ENCODE measurements at places on chromosomes 13 and 19.

GRCh38 chr13:66415444-66415843 lies 814.7 kb downstream of the PCDH9 start:
- no peak for DNase-seq

GRCh38 chr13:62093984-62094780 lies 678.5 kb upstream of the PCDH20 start:
- no peak for DNase-seq

DNA sequence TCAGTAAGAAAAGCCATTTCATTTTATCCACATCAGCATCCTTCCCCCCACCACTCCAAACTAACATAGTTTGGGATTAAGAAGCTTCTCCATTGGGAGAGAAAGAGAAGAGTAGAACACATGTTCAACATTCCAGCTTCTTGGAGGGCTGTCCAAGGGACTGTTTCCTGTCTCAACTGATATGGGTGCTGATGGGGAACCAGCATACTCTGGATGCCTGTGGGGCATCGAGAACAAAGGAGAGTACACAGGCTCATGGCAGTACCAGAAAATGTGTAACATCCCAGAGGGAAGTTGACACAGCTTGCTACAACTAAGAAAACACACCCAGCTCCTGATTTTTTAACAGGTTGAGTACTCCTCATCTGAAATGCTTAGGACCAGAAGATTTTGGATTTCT lies 24.7 kb downstream of the SUCLA2 start:
- DNase-seq = no peak

DNA sequence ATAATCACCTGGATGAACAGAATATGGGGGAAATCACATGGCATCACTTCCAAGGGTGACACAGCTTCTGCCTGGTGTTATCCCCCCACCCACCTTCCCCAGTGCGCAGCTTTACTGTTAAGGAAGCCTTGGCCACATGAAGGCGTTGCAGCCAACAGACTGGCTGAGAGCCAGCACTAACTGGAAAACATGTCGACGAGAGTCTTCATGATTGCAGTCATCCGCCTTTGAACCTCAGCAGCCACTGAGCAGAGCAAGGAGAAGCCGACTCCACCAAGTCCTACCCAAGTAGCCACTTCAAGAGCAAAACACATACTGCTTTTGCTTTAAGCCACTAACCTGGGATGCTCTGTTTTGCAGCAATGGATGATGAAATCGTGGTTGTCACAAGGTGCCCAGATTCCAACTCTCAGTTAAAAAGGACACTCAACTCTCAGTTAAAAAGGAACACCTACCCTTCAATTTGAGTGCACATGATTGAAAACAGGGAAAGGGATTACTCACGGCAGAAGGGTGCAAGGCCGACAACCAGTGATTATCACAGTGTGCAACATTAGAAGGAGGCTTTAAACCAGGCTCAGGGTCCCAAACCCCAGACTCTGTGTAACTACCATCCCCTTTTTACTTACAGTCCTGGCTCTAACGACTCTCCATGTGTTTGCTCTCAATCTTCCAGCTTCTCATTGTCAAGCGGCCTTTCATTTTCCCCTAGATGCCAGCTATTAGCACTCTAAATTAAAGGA lies 149.1 kb downstream of the KLF12 start:
- DNase-seq = peak; percentile 37

- DNase-seq = peak; percentile 98
Observed at GRCh38 chr19:11422163-11423065, 3.3 kb upstream of the RGL3 start.

GRCh38 chr19:1434577-1435060 lies 3.6 kb upstream of the RPS15 start:
- no peak for DNase-seq

DNA sequence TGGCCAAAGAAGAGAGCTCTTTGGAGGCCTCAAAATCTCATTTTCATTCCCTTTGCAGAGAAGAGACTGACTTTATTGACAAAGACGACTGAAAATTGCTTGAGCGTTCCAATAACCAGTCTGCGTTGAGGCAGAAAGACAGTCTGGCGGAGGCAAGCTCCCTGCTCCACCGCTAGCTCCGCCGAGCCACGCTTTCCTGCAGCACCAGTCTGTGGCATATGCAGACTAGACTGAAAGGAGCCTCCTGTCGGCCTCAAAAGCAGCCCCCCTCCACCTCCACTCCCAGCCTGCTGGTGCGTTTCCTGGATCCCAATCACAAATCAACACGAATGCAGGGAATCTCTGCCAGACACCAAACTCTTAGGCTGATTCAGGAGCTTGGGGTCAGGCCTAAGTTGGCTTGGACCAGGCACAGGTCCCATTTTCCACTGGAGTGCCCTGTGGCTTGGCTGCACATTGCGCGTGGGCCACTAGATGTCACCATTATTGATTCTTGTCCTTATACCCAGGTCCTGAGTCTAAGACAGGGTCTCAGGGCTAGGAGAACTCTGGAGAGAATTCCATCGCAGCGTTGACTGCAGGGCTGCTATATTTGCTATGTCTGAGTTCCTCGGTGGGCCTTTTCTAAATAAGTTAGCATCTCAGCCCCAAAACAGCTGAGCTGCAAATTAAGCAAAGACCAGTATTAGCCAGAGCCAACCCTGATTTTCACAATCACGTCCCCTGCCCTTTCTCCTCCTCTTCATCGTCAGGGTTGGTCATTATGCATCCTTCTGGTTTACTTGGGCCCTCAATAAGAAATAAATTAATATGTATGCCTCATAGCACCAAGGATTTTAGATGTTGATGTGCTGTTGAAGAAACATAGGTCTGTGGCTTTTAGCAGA lies 5.2 kb upstream of the ZNF507 start:
- DNase-seq = peak; percentile 71

- DNase-seq = peak; percentile 7
Observed at GRCh38 chr13:85405316-85405897, 393.8 kb downstream of the SLITRK6 start.

- no peak for DNase-seq
Observed at GRCh38 chr13:63128716-63129115, 1713.1 kb upstream of the PCDH20 start.

GRCh38 chr19:39304701-39305571 lies 8.7 kb downstream of the IFNL1 start:
- DNase-seq = peak; percentile 58

- peak; percentile 26 for DNase-seq
Observed at GRCh38 chr13:70960841-70961443, 852.7 kb upstream of the KLHL1 start.

DNA sequence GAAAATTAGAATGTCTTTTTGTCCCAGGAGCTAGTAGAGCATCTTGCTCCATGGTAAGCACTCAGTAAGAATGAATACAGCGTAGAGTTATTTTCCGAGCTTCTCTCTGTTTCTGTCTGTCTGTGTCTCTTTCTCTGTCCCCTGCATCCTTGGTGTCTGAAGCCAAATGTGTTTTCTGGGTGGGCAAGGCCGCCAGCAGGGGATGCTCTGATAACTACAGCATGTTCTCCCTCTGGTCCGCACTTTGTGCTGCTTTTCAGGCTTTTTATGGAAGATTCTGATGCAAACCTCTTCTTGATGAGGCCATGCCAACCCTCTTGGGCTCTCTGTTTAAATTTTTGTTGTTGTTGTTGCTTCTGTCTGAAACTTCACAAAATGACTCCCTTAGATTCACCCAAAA lies 142.8 kb upstream of the UBL3 start:
- DNase-seq = peak; percentile 20

DNA sequence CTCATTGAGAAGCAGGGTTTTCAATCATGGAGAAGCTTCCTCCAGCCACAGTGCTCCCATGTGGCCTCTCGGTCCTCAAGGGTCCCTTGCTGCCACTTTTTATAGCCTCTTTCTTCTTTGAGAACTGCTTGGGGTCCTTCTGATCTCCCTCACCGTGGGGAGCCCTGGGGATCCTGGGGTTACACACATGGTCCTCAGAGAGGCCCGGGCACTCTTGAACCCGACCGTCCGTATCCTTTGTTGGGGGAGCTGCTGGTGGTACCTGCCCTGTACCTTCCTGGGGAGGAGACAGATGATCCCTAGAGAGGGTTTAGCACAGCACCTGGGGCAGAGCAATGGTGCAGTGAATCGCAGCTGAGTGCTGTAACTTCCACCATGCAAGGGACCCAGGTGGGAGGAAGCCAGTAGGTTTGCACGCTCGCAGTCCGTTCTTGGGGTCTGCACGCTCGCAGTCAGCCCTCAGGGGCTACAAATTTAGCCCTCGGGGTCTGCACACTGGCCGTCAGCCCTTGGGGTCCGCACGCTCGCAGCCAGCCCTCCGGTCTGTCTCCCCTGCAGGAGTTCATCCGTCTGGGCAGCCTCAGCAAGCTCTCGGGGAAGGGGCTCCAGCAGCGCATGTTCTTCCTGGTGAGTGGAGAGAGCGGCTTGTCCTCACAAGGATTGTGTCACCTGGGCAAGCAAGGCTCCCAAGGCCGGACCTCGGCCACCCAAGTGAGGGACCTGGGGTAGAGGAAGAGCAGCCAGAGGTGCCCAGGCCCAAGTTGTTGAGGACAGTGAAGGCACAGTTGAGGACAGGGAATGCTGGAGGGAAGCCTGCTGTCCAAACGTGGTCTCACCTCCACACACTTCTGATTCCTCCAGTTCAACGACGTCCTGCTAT lies 138.4 kb downstream of the STK24 start:
- no peak for DNase-seq

GRCh38 chr13:38686577-38687245 lies at the start of gene FREM2:
TSS of gene FREM2 (plus strand) at chr13:38687077. CDS start at chr13:38687345, 268 bp downstream.
- peak; percentile 98 for DNase-seq

GRCh38 chr19:10701955-10702525 lies 801 bp downstream of the QTRT1 start:
- peak; percentile 75 for DNase-seq

DNA sequence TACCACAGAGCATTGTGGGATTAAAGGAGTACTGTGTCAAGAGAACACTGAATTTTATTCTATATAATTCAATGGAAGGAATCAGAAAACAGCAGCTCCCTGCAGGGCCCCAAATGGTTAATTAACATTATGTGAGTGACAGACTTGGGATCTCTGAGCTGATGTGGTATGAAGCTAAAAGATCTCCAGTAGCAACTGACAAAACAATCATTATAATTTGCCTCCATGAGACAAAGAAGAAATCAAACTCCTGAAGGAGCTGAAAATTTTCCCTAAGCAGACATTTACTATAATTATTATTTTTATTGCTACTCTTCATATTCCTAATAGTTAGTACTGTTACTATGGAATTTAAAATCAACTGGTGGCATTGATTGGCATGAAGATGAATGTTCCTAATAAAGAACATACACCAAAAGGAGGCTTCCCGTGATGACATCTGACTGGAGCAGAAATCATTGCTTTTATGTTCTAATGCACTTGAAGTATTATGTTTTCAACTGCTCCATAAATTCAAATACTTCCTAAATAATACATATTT lies 28.8 kb upstream of the RFC3 start:
- DNase-seq = no peak

All from GM23338 (cell line).